Stimulated activated CD4-positive, alpha-beta T cell treated with anti-CD3 and anti-CD28 coated beads, TNF-alpha, amount 100 ng/mL, for 24 hours (primary cell): ENCODE measurements at places on chromosomes 6 and 20.

DNA sequence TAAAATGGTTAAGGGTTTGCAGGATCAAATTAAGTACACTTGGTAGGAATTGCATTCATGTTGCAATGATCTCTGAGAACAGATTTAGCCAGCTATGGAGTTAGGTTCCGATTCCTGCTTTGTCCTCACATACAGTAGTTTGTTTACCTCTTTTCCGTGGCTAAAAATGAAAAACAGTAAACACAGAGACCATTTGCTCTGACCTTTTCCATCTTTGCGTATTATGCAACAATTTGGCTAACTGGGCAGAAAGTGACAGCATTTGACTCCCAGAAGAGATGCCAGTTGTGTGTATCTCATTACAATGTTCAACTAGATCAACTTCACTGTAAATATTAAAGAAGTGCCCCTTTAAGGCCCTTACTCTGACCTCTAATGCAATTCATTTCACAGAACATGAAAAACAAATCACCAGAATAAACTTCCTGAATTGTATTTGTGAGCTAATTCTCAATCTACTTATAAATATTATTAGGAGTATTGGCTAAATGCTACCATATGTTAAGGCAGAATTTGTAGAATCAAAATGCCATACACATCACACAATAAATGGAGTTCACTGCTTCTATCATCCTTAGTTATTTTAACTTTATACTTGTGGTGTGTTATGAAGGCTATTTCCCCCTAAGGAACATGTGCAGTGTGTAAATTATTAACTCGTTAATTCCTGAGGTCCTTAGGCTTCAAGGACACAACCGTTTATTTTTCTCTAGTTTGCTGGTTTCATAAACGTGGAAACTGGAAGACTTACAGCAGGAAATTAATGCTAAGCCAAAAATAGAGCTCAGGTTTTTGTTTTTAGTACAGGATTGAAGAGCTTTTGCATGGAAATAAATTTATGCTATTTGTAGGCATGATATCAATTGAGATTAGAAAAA, 380.7 kb upstream of the CITED2 start:
- no peak for DNase-seq

GRCh38 chr20:62632575-62633090, 9.7 kb upstream of the SLCO4A1 start:
- DNase-seq = no peak

- no peak for DNase-seq
Observed at GRCh38 chr20:43458422-43458924, 777 bp downstream of the SRSF6 start.

DNA sequence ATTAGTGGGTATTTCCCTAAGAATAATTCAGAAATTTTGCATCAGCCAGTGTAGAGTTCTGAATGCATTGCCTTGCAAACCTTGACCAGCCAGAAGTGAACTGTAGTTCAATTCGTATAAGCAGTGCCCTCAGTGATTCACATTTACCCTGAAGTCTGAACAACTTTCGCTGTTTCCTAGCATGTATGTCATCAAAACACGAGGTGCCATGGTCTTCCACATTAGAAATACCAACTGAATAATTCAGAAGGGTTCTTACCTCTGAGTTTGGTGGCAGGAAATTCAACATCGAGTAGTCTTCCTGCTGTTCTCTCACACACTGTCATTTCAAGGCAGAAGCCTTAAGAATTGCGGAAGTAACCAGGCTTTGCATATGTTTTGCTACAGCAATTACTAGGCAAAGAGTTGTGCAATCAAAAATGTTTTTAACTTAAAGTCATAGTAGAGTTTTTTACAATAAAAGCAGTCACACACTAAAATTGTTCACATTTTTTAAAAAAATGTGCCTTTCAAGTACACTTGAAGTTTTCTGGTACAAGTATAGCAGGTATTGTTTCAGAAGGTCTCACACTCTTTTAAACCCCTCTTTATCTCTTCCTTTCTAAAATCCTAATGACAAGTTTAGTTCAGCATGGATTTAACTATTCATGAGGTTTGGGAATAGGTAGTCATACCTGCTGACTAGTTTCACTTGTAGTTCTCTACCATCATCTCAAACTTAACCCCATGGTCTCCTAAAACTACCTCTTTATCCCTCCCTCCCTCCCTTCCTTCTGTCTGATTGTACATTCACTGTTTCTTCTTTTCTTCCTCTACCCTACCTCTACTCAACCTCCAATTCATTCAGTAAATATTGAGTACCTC, 118.3 kb downstream of the STXBP5 start:
- no peak for DNase-seq

DNA sequence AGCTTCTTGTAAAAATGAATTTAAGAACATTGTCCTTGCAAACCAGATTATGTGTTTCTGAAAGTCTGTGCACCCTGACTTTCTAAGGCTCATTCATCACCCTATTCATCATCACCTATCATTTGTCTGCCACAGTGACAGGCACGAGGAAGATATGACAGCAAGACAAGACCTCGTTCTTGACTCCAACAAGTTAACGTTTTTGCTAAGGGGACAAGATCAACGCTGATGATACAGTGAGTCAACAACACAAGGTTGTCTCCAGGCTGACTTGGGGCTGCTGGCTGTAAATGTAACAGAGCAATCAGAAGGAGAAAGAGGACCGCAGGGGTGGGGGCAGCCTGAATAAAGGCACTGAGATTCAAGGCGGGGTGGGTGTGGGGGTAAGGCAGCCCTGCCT, 94.2 kb downstream of the FOXC1 start:
- DNase-seq = no peak

DNA sequence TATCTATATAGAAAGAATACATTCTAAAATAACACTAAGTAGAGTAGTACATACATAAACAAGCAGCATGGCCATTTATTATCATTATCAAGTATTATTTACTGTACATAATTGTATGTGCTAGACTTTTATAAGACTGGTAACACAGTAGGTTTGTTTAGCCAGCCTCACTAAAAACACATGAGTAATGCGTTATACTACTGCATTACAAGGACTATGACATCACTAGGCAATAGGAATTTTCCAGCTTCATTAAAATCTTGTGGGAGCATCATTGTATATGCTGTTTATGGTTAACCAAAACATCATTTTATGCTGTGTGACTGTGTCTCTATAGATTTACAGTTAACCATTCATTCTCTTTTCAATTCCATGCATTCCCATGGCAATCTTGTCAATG, 131.7 kb upstream of the HDGFL1 start:
- no peak for DNase-seq

GRCh38 chr6:56021943-56022342, 146.6 kb upstream of the BMP5 start:
- no peak for DNase-seq

- no peak for DNase-seq
Observed at GRCh38 chr6:142893088-142893487, 51.9 kb downstream of the HIVEP2 start.

- no peak for DNase-seq
Observed at GRCh38 chr6:43878127-43878634, 108.2 kb downstream of the VEGFA start.

- DNase-seq = no peak
Observed at GRCh38 chr20:47998736-47999135, 213.5 kb upstream of the SULF2 start.

GRCh38 chr6:109393886-109394281, 11.6 kb upstream of the CD164 start:
- no peak for DNase-seq

DNA sequence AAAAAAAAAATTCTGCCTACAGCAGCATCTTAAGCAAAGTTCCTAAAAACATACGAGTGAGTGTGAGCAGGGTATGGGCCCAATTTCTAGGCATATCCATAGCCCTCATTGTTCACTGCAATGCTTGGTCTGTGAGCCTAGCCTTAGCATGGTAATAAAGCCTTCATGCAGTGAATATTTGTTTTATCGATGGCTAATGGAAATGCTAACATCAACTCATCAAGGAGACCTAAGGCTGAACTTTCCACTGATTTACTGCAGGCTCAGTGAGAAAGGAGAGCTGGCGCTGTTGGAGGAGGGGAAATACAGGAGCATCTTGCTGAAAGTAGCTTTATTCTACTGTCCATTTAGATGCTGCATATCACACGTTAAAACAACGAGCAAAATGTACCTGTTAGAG, 139.6 kb upstream of the DTNBP1 start:
- DNase-seq = no peak

DNA sequence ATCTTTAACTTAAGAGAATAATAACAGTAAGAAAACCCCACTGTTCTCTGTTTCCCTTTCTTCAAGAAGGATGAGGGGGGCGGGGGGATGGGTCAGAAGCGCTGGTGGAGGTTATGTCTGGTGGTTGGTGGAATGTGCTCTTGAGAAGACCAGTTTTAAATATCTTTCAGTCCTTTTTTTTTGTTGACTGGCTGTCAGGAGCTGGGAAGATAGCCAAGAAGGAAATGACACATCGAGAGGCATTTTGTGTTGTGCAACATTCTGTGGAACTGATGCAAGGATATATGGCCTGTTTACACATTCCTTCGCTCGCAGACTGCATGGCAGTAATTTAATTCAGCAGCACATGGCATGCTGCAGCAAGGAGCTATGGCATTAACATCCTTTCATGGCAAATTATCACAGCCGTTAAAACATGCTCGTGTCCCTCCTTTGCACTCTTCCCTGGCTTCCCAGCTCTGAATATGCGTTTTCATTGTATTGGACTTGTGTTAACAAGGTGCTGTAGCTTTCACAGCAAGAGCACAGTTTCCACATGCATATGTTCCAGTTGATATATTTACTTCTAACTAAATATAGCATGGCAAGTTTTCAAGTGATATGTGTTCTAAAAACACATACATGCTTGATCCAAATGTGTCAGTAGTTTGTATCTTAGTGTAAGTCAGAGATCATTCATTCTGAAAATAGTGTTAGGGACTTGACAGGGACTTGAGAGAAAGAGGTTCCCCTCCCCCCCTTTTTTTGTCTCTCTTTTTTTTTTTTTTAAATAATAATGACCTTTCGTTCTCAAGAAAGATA, 68.2 kb upstream of the SUPT3H start:
- DNase-seq = peak; percentile 36

DNA sequence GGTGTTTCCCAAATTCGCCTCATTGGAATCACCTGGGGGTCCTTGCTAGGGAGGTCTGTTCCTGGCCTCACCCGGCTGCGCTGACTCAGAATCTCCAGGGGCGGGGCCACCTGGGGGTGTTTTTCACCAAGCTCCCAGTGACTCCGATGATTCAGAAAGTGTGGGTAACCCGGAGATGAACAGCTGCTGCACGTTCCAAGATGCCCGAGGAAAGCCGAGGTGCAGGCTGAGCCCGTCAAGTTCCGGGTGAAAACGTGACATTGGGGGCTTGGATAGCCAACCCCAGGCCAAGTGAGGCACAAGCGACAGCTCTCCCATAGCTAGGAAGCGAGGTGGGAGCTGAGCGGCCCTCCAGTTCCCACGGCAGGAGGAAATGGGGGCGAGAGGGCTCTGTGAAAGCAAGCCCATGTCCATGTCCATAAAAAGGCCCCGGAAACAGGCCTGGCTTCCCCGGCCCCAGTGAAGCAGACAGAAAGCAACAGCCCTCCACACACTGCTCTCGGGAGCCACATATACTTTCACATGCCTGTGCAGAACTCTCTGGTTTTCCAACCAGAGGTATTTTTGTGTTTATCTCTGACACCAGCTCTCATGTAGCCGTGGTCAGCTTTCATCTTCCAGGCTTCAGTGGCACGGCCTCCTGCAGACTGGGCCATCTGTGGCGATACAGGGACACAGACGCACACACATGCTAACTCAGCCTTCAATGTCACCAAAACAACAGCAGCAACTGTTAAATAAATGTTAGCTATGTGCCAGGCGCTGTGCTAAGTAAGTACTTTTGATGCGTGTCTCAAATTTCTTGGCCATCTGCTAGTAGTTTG, 90.7 kb upstream of the CCDC28A start:
- no peak for DNase-seq

GRCh38 chr6:142013287-142013686, 119.4 kb upstream of the GJE1 start:
- no peak for DNase-seq

DNA sequence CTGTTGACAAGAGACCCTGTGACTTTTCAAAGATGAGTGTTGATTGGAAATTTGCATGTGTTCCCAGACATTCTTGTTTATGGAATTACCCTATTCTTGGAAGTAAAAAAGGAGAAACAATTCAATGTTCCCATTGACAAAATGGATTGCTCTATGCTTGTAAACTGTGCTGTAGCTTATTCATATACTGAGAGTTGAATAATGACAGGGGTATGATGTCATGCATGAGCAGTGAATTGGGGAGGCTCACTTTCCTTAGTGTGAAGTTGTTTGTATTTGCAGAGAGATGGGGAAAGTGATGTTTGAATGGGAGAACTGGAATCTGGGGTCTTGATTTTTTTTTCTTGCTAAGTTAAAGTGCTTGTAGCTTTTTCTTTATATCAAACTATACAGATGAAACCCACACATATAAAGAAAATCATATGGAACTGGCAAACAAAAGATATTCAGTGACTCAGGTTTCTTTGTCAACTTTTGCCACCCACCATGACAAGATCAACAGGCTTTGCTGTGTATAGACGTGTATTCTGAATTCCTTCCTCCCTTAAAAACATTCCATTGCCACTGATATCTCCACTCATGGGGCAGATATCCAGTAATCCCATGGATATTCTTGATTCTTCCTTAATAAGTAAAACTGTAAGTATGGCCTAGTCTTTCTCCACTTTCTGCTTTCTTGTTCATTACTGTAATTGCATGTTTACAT, 97.8 kb upstream of the JAG1 start:
- DNase-seq = no peak

GRCh38 chr20:35226884-35227681, 593 bp downstream of the MMP24 start:
- DNase-seq = peak; percentile 3

- DNase-seq = no peak
Observed at GRCh38 chr6:16783509-16783908, 22.2 kb upstream of the ATXN1 start.

- no peak for DNase-seq
Observed at GRCh38 chr6:138503881-138504680, 4.8 kb upstream of the NHSL1 start.

DNA sequence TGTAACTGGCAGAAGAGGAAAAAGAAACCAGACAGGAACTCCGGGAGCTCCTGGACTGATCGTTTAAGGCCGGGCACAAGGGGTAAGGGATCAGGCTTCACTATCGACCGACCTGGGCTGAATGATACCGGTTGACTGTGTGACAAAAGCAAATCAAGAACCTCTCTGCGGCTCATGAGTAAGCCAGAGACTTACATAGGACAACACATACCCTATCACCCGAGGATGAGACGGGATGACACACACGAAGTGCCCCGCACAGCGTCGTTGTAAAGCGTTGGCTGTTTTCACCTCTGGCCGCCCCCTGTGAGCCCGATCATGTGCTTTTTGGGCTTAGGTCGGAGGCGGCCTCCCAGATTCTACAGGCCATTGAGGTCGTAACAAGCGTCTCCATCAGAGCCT, 695 bp upstream of the TGIF2 start:
- DNase-seq = peak; percentile 63

GRCh38 chr6:10640412-10640811, 54.0 kb downstream of the C6orf52 start:
- DNase-seq = no peak
